Activated naive CD8-positive, alpha-beta T cell treated with anti-CD3 and anti-CD28 coated beads, Interleukin-2, amount 10 ng/mL, durations not matched to agents 7 days and 5 days (primary cell): ENCODE measurements at places on chromosomes 2 and 18.

GRCh38 chr2:177252808-177253531, 11.6 kb downstream of the NFE2L2 start:
- no peak for DNase-seq

DNA sequence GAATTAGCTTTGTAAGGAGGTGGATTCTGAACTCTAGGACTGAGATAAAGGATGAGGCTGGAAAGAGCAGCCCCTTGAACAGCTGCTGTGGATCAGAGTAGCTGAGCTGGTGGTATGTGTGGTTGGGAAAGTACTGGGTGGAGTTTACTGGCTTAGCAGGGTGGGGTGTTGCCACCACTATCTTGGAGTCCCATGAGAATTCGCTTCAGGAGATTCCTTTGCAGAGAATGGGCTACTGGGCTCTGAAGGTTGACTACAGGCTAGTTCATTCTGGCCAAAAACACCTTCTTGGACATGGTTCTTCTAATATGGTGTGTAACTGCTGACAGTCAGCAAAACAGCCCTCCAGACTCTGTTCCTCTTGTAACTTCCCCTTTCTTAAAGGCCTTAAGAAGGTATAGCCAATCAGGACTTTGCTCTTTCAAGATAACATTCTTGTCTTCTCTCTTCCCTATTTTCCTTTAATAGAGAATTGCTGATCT, 52.7 kb downstream of the TET3 start:
- no peak for DNase-seq

- DNase-seq, result no peak
Observed at GRCh38 chr2:17272652-17273525, 245.4 kb downstream of the RAD51AP2 start.

- no peak for DNase-seq
Observed at GRCh38 chr2:224650815-224651439, 65.2 kb downstream of the CCDC195 start.

DNA sequence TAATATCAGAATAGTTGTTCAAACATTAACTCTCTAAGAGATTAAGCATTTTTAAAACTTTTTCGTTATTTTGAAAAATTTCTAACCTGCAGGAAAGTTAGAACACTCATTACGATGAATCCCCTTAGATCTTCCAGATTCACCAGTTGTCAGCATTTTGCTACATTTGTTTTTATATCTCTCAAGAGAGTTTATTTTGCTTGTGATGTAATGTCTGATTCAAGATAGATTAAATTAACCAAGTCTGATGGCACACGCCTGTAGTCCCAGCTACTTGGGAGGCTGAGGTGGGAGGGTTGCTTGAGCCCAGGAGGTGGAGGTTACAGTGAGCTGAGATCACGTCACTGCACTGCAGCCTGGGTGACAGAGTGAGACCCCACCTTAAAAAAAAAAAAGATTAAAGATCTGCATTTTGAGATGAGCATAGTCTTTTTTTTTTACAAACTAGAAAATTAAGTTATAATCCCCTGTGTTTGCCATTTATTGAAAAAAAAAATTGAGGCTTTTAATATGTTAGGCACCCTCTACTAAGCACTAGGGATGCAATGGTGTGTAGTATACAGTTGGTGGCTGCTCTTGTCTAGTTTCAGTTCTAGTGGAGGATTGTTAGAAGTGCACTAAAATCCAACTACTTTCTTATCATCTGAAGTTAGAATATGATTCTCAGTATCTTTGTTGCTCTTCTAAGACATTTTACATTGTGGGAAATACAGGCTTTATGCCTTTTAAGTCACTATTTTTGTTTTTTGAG, 20.9 kb downstream of the RAB10 start:
- DNase-seq, result no peak

- no peak for DNase-seq
Observed at GRCh38 chr2:172704072-172704936, 31.3 kb upstream of the RAPGEF4 start.
